ENCODE measurements at places on chromosomes 3 and 15.

GRCh38 chr3:134694946-134695543 is 44.2 kb upstream of the KY start:
- DNase-seq = no peak

GRCh38 chr3:69761896-69762767 is 22.9 kb downstream of the MITF start:
- no peak for DNase-seq

DNA sequence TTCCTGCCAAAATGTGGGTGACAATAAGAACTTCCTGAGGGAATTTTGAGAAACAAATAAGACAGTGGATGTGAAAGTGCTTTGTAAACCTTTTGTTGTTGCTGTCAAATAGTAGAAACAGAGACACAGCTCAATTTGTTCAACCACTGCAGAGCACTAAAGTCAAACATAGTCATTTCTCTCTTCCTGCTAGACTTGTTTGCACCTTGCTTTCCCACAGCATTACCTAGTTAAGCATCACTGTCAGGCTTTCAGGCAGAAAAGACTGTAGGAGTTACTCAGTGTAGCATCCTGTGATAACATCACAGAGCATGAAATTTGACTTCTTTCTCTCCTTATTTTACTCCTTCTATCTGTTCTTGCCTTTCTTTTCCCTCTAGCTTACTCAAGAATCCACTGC is 27.1 kb downstream of the SLC12A1 start:
- DNase-seq = no peak

- DNase-seq = no peak
Measured at GRCh38 chr3:98223907-98224672, 40.0 kb upstream of the OR5H6 start.

GRCh38 chr15:40372981-40373380 is 9.5 kb upstream of the KNSTRN start:
- DNase-seq = no peak

GRCh38 chr15:62503451-62503850 is 338.4 kb upstream of the C2CD4B start:
- DNase-seq = no peak

DNA sequence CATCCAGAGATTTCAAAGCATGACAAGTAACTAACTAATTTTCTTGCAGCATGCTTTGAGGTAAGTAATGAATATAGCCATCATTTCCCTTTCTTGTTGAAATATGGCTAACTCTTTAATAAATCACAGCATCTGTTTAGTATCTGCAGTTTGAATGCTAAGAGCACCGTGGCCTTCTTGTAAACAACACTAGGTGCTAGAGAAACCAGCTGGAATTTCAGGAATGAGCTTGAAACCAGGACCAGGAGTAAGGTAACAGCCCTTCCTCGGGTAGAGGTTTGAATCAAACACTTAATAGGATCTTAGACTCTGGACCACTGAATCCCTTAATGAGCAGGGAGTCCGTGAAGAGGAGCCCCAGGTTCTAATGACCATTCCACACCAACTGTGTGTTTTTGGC is 13.6 kb downstream of the CALML4 start:
- DNase-seq = peak; percentile 30

DNA sequence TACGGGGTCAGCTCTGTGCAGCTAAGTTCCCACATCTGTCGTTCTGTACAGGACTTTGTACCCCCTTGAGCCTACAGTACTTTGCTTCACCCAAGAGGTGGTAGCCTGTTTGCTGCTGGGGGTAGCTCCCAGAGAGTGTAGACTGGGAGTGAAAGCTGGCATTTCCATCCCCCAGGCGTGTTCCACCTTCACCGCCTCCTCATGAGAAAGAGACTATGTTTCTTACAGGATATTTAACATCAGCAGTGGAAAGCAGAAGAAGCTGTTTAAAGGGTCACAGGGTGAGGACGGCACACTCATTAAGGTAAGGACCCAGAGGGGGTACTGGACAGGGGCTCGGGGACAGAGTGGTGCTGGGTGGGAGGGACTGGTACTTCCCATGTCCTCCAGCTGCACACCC is 10.1 kb upstream of the JMJD7 start:
- no peak for DNase-seq

GRCh38 chr3:42887084-42887483 is 11.4 kb upstream of the CYP8B1 start:
- no peak for DNase-seq

- no peak for DNase-seq
Measured at GRCh38 chr3:181486141-181486885, 225.4 kb upstream of the SOX2 start.

DNA sequence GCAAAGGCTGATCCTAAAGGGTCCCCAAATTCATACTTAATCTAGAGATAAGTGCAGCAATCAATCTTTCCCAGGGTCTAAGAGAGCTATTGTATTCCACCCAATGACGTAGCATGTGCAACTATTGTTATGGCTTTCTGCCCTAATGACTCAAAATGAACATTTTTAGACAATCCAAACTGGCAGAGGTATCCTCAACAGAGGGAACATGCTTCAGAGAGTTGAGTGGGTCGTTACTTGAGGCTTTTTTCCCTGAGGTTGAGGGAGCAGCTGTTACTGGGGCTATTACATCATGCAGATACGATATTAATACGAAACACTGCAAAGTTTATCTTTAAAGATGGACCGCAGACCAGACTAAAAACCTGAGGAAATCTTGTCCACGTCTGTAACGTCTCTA is 278.3 kb upstream of the WNT5A start:
- no peak for DNase-seq

- DNase-seq = peak; percentile 38
Measured at GRCh38 chr15:65094294-65094995, 17.9 kb downstream of the KBTBD13 start.

- no peak for DNase-seq
Measured at GRCh38 chr3:21664996-21665395, 86.0 kb downstream of the ZNF385D start.

DNA sequence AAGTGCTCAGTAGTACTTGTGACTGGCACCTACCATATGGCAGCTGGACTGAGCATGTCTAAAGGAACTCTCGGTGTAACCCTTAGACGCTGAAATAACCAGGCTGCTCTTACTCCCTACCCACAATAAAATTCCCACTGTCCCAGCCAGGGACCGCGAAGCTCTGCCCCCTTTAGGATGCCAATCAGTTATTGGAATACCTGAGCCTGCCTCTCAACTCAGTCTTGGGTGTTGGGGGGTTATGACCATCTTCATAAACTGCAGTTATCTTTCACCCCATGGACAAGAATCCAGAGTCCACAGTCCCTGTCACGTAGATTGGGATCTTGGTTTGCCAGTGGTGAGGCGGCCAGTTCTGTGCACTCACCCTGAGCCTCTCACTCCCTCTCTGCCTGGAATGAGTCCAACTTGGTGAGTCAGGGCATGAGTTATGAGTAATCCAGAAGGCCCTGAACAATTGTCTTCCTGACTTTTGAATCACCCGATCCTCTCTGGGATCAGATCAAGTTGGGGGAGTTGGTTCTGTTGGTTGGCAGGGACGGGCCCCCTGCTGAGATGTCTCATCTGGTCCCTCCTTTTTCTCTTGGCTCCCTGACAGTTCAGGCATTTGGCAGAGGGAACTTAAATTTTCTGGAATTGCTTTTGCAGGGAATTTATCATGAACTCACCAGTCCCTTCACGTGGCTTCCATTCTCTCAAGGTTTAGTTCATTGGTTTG is 120.1 kb upstream of the UBE2E1 start:
- DNase-seq = no peak

- no peak for DNase-seq
Measured at GRCh38 chr3:56904552-56905215, 102.9 kb upstream of the ARHGEF3 start.

DNA sequence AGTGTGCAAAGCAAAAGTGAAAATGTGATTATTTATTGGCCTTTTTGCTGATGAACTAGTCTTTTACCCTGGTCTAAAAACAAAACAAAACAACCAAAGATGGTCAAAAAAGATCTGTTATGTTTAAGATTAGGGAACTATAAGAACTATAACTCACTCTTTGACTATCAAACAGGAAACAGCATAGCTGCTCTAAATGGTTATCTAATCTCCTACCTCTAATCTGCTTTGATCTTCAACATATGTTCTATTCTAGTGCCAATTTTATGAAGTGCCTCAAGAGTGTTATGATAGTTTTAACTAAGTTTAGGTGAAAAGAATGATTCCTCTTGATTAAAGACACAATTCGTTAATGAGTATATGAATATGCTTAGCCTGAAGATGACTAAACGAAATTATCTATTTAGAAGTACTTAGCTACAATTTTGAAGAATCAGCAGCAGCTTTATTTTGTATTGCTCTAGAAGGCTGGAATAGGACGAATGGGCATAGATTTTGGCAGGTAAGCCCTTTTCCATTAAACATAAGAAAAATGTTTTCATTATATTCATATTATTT is 46.0 kb downstream of the SETD2 start:
- DNase-seq = no peak

- DNase-seq = no peak
Measured at GRCh38 chr3:70277304-70277703, 35.1 kb downstream of the MDFIC2 start.

Data from H7 (cell line).